Stimulated activated CD4-positive, alpha-beta T cell treated with anti-CD3 and anti-CD28 coated beads, Interleukin-1b, Interleukin-23, amount 100 ng/mL, for 1 hour (primary cell): ENCODE measurements at places on chromosomes 2 and 18.

DNA sequence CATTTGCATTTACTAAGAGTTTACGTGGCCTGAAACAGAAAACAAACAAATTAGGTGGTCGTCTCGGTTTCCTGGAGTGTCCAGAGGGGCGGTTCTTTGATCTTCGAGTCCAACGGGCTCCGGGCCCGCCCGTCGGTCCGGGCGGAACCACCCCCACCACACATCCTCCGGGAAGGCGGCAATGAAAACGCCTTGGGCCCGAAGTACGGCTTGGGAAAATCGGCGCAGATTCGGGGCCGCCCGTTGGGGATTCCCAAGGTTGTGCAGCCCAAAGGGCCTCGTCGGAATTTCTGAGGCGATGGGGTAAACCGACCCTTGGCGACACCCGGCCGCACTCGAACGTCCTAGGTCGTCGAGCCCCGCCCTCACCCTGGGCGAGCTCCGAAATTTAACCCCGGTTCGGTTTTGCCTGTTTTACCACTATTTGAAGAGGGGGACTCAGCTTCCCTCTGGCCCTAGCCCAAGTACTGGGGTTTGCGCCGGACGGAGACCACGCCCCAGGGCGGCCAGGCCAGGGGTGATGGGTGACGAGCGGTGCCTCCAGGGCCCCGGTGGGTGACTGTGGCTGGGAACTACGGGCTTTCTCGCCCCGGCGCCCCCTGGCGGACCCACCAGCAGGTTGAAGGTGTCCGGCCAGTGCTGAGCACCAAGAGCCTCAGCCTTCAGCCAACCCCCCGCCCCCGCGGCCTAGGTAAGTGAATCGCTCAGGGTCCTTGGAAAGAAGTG is 1.9 kb upstream of the CFAP53 start:
- DNase-seq, result peak; percentile 68

DNA sequence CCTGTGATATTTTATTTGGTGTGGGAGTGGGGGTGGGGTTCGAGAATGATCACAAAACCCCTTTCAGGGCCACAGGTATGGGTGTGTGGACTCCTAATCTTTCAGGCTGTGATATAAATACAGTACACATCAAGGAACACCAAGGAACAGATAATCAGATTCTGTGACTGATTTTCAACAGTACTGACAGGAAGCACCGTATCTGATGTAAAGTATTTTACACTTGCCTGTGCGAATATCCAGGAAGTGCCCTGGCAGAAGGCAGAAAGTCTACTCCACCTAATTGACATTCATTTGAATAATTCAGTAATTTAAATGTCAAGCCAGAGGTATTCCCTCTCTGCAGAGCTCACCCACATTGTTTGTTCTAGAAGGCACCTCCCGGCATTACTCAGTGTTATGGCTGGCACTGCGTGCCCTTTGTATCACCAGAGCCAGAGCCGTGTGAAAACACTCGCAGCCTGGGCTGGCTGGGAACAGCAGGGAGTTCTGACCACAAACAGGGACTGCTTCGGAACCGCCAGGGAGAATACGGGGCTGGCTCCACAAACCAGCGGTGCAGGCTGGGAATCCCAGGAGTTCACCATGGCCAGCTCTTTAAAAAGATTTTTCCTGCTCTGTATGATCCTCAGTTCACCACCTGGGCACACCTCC is 91.8 kb downstream of the ACVR1 start:
- DNase-seq, result no peak

GRCh38 chr2:85577063-85577385 is 362 bp upstream of the VAMP8 start:
- no peak for DNase-seq

GRCh38 chr2:59277671-59278070 is 1036.5 kb upstream of the FANCL start:
- no peak for DNase-seq

DNA sequence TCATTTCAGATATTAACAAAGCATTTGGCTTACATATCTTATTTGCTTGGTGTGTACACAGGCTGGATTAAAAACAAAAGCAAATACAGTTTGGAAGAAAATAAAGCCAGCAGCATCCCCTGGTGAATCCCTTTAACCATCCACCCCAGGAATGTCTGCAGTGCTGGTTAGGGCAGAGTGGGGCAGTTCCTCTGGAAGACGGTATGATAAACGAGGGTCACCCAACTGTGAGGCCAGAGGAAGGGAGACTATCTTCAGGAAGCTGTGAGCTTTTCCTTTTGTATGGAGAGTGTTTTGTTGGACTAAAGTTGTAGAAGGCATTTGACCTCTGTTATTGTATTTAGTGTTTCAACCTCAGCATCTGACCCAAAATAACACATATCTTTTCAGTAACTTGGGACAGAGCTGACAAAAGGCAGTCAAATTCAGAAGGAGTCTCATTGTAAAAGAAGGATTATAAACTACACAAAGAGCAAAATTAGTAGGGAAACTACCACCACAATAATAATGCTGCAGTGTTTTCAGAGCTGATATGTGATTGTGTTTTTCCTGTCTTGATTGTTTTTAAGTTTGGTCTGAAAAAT is 159.1 kb downstream of the FMNL2 start:
- DNase-seq, result no peak

DNA sequence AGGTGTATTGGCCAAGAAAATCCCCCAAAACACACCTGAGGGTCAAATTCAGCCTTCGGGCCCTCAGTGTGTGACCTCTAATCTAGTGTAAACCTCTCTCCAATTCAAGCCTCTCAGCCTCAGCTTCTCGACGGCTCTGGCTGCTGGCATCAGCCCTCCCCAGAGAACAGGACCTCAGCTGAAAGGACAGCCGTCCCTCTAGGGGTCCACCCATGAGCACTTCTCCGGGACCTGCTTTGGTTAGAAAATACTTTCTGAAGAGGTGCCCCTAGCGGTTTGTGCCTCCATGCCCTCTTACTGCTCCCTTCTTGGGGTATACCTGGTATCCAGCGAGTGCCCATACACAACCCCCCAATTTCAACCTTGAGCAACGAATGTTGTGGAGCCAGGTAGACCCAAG is 48.8 kb downstream of the INHBB start:
- no peak for DNase-seq
